Cortex of kidney (tissue), 1 donor: ENCODE measurements at places on chromosomes 4 and X.

- no peak for DNase-seq
These were observed 31.9 kb downstream of the NSG1 start for GRCh38 chr4:4418676-4419390.

- DNase-seq = no peak
These were observed 51.2 kb downstream of the TBL1X start for GRCh38 chrX:9515973-9516538.

GRCh38 chr4:23477905-23478304 lies 411.9 kb downstream of the PPARGC1A start:
- DNase-seq = no peak

GRCh38 chr4:184091986-184092385 lies 125.7 kb downstream of the ENPP6 start:
- no peak for DNase-seq

DNA sequence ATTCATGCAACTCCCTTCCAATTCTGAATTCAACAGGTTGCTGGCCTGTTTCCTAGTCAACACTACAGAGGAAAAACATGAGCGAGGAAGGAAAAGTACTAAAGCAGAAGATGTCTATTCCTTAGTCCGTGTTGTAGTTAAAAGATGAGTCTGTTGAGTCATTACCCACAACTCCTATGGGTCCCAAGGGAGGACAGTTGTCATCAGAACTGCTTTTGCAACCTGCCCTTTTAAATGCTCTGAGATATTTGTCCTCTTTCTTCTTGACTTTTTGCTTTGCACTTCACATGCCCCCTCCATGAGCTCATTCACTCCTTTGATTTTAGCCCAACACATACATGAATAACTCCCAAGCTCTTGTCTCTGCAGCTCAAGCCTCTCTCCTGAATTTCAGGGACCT lies 119.2 kb downstream of the CORIN start:
- no peak for DNase-seq

DNA sequence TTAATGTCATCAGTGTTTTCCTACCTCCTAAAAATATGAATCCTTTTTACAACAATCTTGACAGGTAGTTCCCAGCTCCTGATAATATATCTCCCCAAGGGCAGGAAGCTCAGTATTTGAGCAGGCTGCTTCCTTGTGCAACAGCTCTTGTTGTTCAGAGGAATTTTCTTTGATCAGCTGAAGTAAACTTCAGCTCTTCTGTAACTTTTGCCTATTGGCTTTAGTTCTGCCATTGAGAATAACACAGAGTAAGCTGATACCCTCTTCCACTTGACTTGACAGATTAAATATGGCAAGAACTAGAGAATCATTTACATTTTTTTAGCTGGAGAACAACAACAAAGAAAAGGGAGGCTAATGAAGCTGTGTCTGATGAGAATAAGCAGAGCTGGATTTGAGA lies 75.2 kb downstream of the LUZP4 start:
- no peak for DNase-seq

DNA sequence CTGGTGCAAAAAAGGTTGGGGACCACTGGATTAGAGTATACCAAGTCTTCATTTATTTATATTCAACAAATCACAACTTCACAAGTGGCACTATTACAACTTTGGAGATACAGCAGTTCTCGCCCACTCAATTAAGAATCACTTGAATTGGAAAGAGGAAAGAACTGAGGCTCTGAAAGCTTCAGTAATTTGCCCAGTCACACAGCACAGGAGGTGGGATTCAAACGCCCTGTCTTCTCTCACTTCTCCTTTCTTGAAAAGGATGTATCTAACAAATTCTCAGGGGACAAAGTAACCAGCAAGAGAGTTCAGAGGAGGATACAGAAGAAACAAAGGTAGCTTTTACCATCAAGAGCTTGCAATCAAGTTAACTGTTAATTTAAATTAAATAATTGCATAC lies 12.4 kb downstream of the SMIM14 start:
- DNase-seq = no peak

- DNase-seq = no peak
These were observed 256.9 kb downstream of the ADAMTS3 start for GRCh38 chr4:72312032-72312650.

- no peak for DNase-seq
These were observed 212.6 kb downstream of the SPOCK3 start for GRCh38 chr4:167021545-167022155.

GRCh38 chr4:168797194-168797593 lies 212.9 kb downstream of the CBR4 start:
- DNase-seq = no peak
